IMR-90 (cell line): ENCODE measurements at places on chromosomes 1 and 21.
A peak's percentile ranks its signal among the peaks of the same experiment; 100 is the strongest.

- H3K27me3 ChIP-seq, result no peaks in the 10 kb centered on the region
- DNase-seq, result no peak
- no peaks in the 10 kb centered on the region for H3K4me1 ChIP-seq
These were observed 7.4 kb upstream of the CAMTA1 start for GRCh38 chr1:6777813-6778212.

GRCh38 chr1:154956544-154956941 lies 644 bp upstream of the PBXIP1 start:
- no peaks in the 10 kb centered on the region for H3K27me3 ChIP-seq
- no peak for DNase-seq
- H3K4me3 ChIP-seq, result peak overlapping the region; percentile 59; the same call in 1 of the 2 replicates
- peak overlapping the region; percentile 29 for H3K27ac ChIP-seq

- H3K27ac ChIP-seq, result no peak overlapping the region
- DNase-seq, result peak; percentile 50
- no peaks in the 10 kb centered on the region for H3K27me3 ChIP-seq
These were observed 8.0 kb upstream of the MACF1 start for GRCh38 chr1:39196244-39197215.

DNA sequence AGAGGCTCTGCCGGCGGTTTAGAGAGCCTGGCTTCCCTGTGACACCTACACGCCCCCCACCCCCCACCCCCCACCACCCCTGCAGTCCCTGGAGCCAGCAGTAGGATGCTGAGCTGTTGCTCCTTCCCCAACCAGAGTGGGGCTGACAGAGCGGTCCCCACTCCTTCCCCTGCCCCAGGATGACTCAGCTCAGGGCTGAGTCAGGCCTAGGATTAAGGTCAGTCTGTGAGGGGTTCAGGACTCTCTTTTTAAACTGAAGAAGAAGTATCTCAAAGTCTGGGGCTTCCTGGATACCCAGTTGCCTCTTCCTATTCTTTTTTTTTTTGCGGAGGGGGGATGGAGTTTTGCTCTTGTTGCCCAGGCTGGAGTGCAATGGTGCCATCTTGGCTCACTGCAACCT lies 19.1 kb downstream of the DMBX1 start:
- no peaks in the 10 kb centered on the region for H3K36me3 ChIP-seq
- no peak overlapping the region for H3K27ac ChIP-seq
- H3K27me3 ChIP-seq, result peaks cover 21% of the 10 kb centered on the region
- H3K4me1 ChIP-seq, result no peaks in the 10 kb centered on the region
- DNase-seq, result peak; percentile 15
- no peak overlapping the region for H3K4me3 ChIP-seq
